ENCODE measurements at places on chromosomes 3 and 15. TPM values are rescaled to one million over a fixed set of nuclear protein-coding genes. Genes with fewer than 3 reads are reported as not detected.

The ASB14 gene
- not detected for total RNA-seq

The RLBP1 gene
- not detected for total RNA-seq

The LMLN gene
- total RNA-seq = 3.0 TPM

The FEZF2 gene
- total RNA-seq = not detected

The SLC30A4 gene
- total RNA-seq = 3.3 TPM

The CORO2B gene
- not detected for total RNA-seq

The GOLGA8M gene
- total RNA-seq = 2.7 TPM

The GP5 gene
- 1.3 TPM for total RNA-seq

The GATA2 gene
- 0.08 TPM for total RNA-seq

The TRIM42 gene
- total RNA-seq = not detected

The STAB1 gene
- not detected for total RNA-seq

The TIGIT gene
- 29.8 TPM for total RNA-seq

The GOLGA6A gene
- not detected for total RNA-seq

The WDR49 gene
- total RNA-seq = not detected

The PPARG gene
- total RNA-seq = 3.7 TPM

The IL5RA gene
- not detected for total RNA-seq

The CCDC13 gene
- total RNA-seq = 0.63 TPM

The RBMS3 gene
- total RNA-seq = 0.63 TPM

The CHRFAM7A gene
- total RNA-seq = 0.91 TPM

The GCHFR gene
- total RNA-seq = 39.4 TPM

The HTR3E gene
- not detected for total RNA-seq
